ENCODE measurements at places on chromosomes 16 and 17.

DNA sequence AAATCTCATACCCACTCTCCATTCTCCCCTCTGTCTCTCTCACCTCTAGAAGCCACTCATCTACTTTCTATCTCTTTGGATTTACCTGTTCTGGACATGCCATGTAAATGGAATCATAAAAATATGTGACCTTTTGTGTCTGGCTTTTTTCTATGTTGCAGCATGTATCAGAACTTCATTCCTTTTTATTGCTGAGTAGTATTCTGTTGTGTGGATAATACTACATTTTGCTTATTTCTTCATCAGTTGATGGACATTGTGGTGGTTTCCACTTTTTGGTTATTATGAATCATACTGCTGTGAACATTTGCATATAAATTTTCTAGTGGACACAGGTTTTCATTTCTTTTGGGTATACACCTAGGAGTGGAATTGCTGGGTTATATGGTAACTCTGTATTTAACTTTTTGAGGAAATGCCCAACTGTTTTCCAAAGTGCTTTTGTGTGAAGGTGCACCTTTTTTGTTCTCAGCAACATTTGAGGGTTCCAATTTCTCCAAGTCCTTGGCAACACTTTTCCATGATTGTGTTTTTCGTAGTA lies 18.2 kb downstream of the MRTFB start:
- no peak for DNase-seq

DNA sequence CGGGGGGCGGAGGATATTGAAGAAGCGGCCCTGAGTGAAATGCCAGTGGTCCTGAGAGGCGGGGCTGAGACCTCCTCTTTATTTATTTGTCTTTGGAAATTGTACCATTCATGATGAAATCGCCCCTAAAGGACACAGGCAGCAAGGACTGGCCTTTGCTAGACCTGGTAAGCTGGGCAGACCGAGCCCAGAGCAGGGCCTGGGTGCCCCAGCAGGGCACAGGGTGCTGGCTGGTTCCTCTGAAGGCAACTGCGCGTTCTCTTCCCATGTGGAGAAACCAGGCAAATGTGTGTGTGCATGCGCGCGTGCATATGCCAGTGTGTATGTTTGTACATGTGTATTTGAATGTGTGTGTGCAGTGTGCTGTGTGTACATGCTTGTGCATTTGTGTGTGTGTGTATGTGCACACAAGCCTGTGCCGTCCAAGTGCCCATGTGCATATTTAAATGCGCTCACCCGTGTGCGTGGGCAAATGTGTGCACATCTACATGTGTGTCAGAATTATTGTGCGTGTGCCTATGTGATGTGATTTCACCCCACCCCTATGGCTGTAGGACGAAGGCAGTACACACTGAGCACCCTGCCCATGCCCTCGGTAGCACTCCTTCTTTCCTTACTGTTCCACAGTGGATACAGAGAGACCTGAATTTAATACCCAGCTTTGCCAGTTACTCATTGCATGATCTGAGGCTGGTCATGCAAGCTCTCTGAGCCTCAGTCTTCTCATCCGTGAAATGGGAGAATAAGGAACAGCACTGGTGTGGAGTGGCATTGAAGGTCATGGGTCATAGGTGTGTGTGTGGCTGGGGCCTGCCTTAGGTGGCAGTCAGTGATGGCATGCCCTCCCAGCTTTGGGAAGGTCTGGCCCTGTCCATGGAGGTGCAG lies 105.2 kb downstream of the CMIP start:
- no peak for DNase-seq

DNA sequence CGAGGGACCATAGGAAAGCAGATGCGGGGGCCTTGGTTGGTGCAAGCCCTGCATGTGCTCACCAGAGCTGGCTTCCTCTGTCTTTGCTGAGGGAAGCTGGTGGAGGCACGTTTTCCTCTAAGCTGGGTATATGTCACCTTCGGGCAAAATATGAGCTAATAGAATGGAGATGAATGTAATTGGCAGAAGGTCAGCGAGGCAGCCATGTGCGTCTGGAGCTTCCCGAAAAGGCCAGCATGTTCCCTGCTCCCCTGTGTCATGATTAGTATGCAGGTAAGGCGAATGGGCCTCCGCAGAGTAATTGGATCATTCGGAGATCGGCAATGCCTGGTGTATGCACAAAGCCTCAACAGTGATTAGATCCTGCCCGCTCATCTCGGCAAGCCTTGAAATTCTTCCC lies 806.2 kb upstream of the EEF2KMT start:
- DNase-seq = no peak

GRCh38 chr17:69511250-69511649 lies 96.8 kb downstream of the MAP2K6 start:
- no peak for DNase-seq

DNA sequence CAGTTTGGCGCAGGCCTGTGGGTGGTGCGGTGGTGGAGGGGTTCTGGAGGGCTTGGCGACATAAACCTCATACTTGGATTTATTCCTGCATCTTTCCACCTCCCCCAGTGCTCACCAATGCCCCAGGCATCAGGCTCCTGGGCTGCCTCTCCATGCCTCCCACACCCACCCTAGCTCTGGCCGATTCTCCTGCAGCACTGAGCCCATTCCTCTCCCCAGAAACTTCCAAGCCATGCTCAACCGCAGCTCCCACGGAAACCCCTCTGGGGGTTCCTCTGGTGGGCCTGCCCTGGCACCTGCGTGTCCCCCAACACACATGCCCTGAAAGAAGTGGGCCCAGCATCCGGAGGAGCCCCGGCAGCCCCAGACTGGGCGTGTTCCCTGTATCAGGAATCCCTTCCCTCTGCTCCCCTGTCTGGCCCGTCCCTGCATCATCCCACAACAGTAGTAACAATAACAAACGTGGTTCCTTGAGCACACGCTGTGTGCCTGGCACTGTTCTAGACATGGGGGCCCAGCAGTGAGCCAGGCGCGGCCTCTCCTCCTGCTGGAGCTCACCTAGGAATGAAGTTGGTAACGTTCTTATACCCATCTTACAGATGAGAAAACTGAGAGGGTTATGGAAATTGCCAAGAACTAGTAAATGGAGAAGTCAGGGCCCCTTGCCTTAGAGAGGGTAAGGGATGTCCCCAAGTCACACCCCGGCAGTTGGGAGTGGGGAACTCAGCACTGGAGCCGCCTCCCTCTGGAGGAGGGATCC lies 2.3 kb downstream of the PRSS21 start:
- DNase-seq = no peak

GRCh38 chr17:14205992-14206461 lies 30.6 kb downstream of the CDRT15 start:
- peak; percentile 59 for DNase-seq

- no peak for DNase-seq
Measured at GRCh38 chr17:42130310-42130936, 7.8 kb downstream of the HSPB9 start.

- peak; percentile 76 for DNase-seq
Measured at GRCh38 chr17:75877752-75878173, 618 bp downstream of the TRIM47 start.

GRCh38 chr17:12256380-12256995 lies 235.8 kb downstream of the MAP2K4 start:
- no peak for DNase-seq

- DNase-seq = peak; percentile 69
Measured at GRCh38 chr17:73255671-73256181, 6.0 kb downstream of the CPSF4L start.

DNA sequence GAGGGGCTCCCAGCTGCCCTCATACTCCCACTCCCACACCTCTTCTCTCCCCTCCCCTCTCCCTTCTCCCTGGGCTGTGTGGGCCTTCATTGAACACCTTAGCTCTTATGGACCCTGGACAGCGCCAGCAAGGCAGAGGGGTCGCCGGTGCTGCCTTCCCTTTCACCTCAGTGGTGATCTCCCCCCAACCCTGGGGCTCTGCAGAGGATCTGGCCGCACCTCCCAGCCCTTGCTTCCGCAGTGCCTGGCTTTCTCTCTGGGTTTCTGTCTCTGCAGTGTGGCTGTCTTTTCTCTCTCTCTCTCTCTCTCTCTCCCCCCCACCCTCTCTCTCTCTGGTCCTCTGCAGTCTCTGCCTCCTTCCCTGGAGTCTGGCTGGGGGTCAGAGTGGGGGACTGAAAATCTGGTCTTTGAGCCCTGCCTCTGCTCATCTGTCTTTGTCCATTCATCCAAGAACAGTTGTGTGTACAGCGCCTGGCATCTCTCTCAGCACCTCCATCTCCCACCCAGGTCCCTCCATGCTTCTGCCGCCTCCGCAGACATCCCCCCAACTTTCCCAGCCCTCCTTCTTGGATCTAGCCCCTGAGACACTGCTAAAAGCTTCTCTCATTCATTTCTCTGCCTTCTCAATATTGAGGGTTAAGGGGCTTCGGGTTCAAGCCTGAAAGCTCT lies 1.1 kb downstream of the SEZ6L2 start:
- no peak for DNase-seq

GRCh38 chr17:75113798-75114551 lies 4.2 kb downstream of the ARMC7 start:
- peak; percentile 89 for DNase-seq

DNA sequence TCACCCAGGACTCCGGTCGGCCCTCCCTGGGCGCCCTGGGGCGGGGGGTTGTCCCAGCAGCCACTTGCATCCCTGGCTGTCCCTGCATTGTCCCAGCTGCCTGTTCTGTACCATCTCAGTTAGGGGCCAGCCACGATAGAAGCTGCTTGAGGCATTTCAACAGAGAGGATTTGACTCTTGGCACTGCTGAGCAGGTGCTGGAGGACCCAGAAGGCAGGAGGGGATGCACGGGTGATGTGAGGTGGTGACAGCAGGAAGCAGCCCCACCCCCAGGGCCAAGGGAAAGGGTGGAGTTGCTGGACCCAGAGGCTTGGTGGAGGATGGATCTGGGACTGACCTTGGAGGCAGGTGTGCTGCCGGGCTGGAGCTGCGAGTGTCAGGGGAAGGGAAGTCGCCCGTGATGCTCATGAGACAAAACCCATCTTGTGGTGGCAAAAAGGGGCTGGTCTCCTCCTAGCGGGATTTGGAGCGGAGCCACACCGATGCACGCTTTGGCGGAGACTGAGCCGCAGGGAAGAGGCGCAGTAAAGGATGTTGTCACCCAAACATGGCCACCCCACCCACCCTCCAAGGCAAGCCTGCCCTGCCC lies 188.0 kb upstream of the GSE1 start:
- no peak for DNase-seq

- DNase-seq = no peak
Measured at GRCh38 chr16:3454631-3455147, 11.2 kb downstream of the NAA60 start.

DNA sequence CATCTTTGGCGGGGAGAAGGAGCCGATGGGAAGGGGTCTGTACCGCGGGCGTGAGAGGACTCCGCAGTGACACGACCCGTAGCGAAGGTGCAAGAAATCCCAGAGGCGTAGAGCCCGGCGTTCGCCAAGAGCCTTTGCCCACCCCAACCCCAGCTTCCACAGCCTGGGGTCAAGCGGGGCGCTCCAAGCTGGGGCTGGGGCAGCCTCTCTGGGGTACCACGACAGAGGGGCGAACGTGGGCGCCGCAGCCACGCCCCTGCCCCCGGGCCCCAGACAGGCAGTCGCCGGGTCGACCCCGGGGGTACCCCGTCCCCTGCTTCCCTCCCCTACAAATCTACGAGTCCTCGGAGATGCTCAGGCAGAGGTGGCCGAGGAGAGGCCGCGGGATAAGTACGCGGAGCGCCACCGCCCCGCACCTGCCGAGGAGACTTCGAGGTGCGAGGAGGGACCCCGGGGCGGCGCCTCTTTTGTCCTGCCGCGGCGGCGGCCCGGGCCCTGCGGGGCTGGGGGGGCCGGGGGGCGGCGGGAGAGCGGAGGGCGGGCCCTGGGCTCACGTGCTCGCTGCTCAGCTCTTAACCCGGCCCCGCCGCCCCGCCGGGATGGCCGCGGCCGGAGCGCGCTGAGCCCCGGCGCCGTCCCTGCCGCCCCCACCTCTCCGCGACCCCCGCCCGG lies at the start of gene ADAM11:
TSS of gene ADAM11 (plus strand) at position 575 of the 672 bp plus-strand sequence. CDS start 212 bp downstream, outside the sequence.
- DNase-seq = no peak

DNA sequence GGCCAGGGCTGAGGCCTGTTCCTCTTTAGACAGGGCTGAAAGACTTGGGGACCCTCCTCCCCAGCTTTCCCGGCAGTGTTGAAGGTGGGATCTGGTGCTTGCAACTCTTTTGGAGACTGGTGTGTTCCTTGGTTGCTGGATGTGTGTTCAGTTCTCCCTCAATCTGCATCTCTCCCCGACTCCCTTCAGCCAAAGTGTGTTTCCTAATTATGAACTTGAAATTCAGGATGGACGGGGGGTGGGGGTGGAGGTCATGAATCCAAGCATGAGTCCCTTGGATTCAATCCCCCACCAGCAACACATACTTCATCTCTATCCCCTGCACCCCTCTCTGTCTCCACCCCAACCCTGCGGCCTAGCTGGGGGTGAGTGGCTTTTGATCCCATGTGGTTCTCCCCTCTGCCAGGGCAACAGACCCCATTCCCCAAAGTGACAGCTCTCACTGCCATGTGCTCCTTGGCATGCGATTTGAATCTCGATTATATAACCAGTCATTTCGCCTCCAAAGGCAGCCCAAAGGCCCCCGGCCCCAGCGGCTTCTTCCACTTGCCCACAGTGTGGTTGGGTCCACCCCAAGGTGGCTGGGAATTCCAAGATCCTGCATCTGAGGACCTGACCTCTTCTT lies 1.3 kb downstream of the ARHGAP23 start:
- DNase-seq = no peak

GRCh38 chr17:19541445-19541844 lies 7.8 kb downstream of the SLC47A1 start:
- DNase-seq = no peak

DNA sequence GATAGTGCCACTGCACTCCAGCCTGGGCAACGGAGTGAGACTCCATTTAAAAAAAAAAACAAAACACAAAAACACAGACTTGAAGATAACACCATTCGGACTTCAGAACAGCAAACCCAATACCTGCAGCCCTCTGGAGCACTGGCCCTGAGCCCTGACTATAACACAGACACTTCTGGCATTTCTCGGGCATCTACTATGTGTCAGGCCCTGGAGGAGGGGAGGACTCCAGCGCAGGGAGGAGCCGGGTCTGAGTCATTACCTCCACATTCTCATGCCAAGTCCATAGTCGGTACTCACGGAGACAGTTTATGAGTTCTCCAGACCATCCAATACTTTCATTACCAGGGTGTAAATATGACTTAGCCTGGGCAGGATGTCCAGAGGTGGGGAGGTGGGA lies 48.8 kb downstream of the PITPNM3 start:
- no peak for DNase-seq

GRCh38 chr16:74186561-74186971 lies 110.0 kb upstream of the PSMD7 start:
- no peak for DNase-seq

DNA sequence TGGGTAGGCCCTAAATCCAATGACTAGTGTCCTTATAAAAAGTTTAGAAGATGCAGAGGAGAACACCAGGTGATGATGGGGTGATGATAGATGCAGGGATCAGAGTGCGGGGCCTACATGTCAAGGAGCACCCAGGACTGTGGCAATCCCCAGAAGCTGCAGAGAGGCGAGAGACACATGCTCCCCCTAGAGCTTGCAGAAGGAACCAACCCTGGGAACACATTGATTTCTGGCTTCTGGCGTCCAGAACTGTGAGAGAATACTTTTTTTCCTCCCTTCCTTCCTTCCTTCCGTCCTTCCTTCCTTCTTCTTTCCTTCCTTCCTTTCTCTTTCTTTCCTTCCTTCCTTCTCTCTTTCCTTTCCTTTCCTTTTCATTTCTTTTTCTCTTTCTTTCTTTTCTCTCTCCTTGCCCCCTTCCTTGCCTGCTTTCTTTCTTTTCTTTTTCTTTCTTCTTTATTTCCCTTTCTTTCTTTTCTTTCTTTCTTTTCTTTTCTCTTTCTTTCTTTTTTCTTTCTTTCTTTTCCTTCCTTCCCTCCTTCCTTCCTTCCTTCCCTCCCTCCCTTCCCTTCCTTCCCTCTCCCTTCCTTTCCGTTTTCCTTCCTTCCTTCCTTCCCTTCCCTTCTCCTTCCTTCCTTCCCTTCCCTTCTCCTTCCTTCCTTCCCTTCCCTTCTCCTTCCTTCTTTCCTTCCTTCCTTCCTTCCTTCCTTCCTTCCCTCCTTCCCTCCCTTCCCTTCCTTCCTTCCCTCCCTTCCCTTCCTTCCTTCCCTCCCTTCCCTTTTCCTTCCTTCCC lies 134.3 kb downstream of the HAPSTR1 start:
- no peak for DNase-seq

Measured in stimulated activated CD4-positive, alpha-beta T cell treated with anti-CD3 and anti-CD28 coated beads, Interleukin-2, amount 100 ng/mL, for 24 hours (primary cell).